ENCODE measurements at places on chromosomes 5 and 9. TPM values are rescaled to one million over a fixed set of nuclear protein-coding genes. Genes with fewer than 3 reads are reported as not detected.

MCIDAS gene
- total RNA-seq, result 0.21 TPM

ENHO gene
- total RNA-seq, result 1.9 TPM

SURF4 gene
- 220 TPM for total RNA-seq

CDC20B gene
- total RNA-seq, result not detected

IRX1 gene
- 17.1 TPM for total RNA-seq

PCDHA1 gene
- 0.45 TPM for total RNA-seq

GCNT4 gene
- total RNA-seq, result 0.06 TPM

INVS gene
- total RNA-seq, result 19.5 TPM

ADGRD2 gene
- not detected for total RNA-seq

ANKRD31 gene
- 0.33 TPM for total RNA-seq

SH3GL2 gene
- total RNA-seq, result 0.02 TPM

SCGB3A2 gene
- total RNA-seq, result not detected

CER1 gene
- not detected for total RNA-seq

SLCO4C1 gene
- not detected for total RNA-seq

ZDHHC12 gene
- 57.8 TPM for total RNA-seq

BARHL1 gene
- not detected for total RNA-seq

CEP72 gene
- 4.8 TPM for total RNA-seq

RECK gene
- total RNA-seq, result 16.7 TPM

SPATA9 gene
- not detected for total RNA-seq

F12 gene
- total RNA-seq, result 7.3 TPM

CD14 gene
- not detected for total RNA-seq

ST8SIA4 gene
- total RNA-seq, result 29.0 TPM

PHF24 gene
- total RNA-seq, result not detected

MGAT1 gene
- total RNA-seq, result 81.0 TPM

TCF7 gene
- total RNA-seq, result 1.5 TPM

STK32A gene
- total RNA-seq, result 0.77 TPM

HAVCR1 gene
- 0.29 TPM for total RNA-seq

LRRC26 gene
- 0.12 TPM for total RNA-seq

AK8 gene
- 0.21 TPM for total RNA-seq

ZNF367 gene
- 9.9 TPM for total RNA-seq

EPB41L4A gene
- total RNA-seq, result 0.87 TPM

PCDHB9 gene
- total RNA-seq, result 11.9 TPM

SLC45A2 gene
- not detected for total RNA-seq

SPOCK1 gene
- 5.9 TPM for total RNA-seq

All from H4 (cell line).